ENCODE measurements at places on chromosomes 7 and 10. TPM values are rescaled to one million over a fixed set of nuclear protein-coding genes. Genes with fewer than 3 reads are reported as not detected.
A peak's percentile ranks its signal among the peaks of the same experiment; 100 is the strongest.

Gene INMT
- not detected for total RNA-seq

Gene NKX2-3
- total RNA-seq: not detected

Gene ANKRD1
- not detected for total RNA-seq

Gene PALS2
- 15.8 TPM for total RNA-seq

Gene CAMK2G
- total RNA-seq: 58.8 TPM

Gene NPSR1
- not detected for total RNA-seq

Gene SFTPA1
- total RNA-seq: not detected

DNA sequence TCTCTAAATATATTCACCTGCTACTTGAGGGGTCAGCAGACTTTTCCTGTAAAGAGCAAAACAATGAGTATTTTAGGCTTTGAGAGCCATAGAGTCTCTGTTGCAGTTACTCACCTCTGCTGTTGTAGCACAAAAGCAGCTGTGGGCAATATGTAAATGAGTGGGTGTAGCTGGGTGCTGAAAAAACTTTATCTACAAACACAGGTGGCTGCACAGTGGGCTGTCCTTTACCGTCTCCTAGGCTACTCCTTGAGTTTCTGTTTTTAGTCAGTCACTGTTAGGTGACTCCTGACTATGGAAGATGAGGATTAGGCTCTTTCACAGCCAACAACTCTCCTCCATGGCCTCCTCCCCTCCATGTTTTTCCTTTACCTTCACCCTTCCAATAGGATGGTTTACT, 286.1 kb upstream of the C7orf33 start:
- no peak overlapping the region for H3K27ac ChIP-seq
- no peaks in the 10 kb centered on the region for H3K27me3 ChIP-seq
- DNase-seq: no peak
- H3K36me3 ChIP-seq: no peaks in the 10 kb centered on the region
- peak overlapping the region; percentile 50 for H3K4me3 ChIP-seq
- peaks cover 7% of the 10 kb centered on the region for H3K4me1 ChIP-seq

GRCh38 chr10:1548146-1548545, 189.2 kb downstream of the ADARB2 start:
- no peak for DNase-seq
- H3K27me3 ChIP-seq: no peaks in the 10 kb centered on the region
- H3K36me3 ChIP-seq: no peaks in the 10 kb centered on the region
- H3K27ac ChIP-seq: no peak overlapping the region
- no peak overlapping the region for H3K4me3 ChIP-seq

DNA sequence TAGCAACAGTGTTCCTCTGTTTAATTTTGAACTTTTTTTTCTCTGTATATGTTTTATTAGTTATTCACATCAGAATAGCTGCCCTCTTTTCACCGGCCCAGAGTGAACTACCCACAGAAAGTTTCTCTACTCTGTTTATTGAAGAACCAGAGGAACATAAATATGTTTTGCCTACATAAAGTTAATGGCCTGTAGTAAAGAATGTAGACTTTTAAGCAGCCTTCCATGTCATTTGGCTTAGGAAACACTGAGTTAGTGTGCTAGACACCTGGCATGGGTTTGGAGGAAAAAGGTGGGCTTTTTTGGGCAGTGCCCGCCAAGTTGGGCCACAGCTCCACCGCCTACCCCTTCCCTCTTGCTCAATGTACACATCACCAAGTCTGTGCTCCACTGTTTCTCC, 8.9 kb upstream of the MEST start:
- no peak overlapping the region for H3K4me3 ChIP-seq
- no peaks in the 10 kb centered on the region for H3K36me3 ChIP-seq
- no peak overlapping the region for H3K27ac ChIP-seq
- H3K27me3 ChIP-seq: peaks cover 32% of the 10 kb centered on the region
- peaks cover 8% of the 10 kb centered on the region for H3K4me1 ChIP-seq

DNA sequence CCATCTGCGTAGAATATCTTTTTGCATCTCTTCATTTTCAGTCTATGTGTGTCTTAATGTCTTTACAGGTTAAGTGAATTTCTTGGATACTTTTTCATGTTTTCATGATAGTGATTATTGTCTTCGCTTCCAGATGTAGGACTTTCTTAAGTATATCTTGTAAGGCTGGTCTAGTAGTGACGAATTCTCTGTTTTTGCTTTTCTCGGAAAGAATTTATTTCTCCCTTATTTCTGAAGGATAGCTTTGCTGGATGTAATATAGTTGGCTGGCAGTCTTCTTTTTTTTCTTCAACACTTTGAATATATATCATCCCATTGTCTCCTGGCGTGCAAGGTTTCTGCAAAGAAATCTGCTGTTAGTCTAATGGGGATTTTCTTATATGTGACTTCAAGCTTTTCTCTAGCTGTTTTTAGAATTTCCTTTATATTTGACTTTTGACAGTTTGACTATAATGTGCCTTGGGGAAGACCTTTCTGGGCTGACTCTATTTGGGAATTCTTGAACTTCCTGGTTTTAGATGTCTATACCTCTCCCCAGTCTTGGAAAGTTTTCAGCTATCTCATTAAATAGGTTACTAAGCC, 14.3 kb downstream of the GTPBP4 start:
- no peak overlapping the region for H3K27ac ChIP-seq
- peaks cover 94% of the 10 kb centered on the region for H3K36me3 ChIP-seq
- no peak overlapping the region for H3K4me3 ChIP-seq
- no peaks in the 10 kb centered on the region for H3K27me3 ChIP-seq

DNA sequence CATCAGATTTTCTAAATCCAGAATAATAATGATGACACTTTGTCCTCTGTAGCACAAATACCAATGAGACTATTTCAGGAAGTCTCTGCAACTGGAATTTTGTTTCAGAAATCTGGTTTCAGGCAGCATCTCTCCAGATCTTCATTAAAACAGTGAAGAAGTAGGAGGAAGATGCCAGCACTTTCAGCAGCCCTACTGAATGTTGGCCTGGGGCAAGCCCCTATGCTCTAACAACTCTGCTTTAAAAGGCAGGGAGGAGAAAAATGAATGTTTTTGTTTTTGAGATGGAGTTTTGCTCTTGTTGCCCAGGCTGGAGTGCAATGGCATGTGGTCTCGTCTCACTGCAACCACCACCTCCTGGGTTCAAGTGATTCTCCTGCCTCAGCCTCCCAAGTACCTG, 7.2 kb upstream of the CAV1 start:
- no peaks in the 10 kb centered on the region for H3K36me3 ChIP-seq
- H3K4me3 ChIP-seq: no peak overlapping the region
- no peak for DNase-seq
- peaks cover 25% of the 10 kb centered on the region for H3K27me3 ChIP-seq

GRCh38 chr10:118832241-118832651, 77.5 kb upstream of the CACUL1 start:
- H3K4me3 ChIP-seq: no peak overlapping the region
- H3K27me3 ChIP-seq: peaks cover 2% of the 10 kb centered on the region
- H3K36me3 ChIP-seq: no peaks in the 10 kb centered on the region
- no peak overlapping the region for H3K27ac ChIP-seq
- no peaks in the 10 kb centered on the region for H3K4me1 ChIP-seq

DNA sequence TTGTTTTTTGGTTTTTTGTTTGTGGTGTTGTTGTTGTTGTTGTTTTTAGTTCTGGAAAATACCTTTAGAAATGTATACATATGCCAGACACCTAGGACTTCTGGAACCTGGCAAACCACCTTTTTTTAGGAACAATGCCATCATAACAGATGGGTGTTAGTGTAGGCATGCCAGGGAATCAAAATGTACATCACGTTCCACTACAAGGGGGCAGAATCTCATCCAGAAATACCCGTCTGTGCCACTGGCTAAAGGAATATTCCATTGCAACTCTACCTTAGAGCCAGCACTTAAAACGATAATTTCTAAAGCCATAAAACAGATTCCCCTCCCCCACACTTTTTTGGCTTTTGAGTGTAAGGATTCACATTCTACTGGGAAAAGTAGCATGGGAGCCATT, 239.8 kb downstream of the ETV1 start:
- DNase-seq: no peak
- no peaks in the 10 kb centered on the region for H3K4me1 ChIP-seq
- no peak overlapping the region for H3K4me3 ChIP-seq
- no peaks in the 10 kb centered on the region for H3K36me3 ChIP-seq

- H3K4me3 ChIP-seq: no peak overlapping the region
- H3K27ac ChIP-seq: no peak overlapping the region
- H3K27me3 ChIP-seq: no peaks in the 10 kb centered on the region
- H3K4me1 ChIP-seq: no peaks in the 10 kb centered on the region
- DNase-seq: no peak
- no peaks in the 10 kb centered on the region for H3K36me3 ChIP-seq
Observed at GRCh38 chr7:41830271-41830670, 127.4 kb upstream of the INHBA start.

DNA sequence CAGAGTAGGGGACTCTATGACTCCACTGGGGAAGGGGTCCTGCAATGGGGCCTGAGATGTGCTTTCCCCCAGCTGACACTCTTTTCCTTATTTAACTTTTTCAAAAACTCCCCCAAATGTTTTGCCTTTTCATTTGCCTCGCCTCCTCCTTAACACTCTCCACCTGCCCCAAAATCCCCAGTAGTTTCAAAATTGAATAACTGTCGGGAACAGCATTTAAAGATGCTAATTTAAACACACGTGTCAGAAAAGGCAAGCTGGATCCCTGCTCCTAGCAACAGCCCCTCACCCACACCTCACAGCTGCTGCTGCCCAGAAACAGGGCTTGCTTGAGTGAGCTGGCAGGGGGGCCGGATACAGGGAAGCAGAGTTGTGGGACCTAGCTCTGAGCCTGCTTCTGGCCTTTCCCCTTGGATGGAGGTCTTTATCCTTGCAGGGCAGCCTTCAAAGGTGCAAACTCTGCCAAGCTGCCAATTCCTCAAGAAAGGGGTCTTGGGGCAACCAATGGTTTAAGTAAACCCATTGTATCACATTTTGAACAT, 115.3 kb downstream of the KCNMA1 start:
- DNase-seq: no peak
- H3K4me1 ChIP-seq: no peaks in the 10 kb centered on the region
- H3K4me3 ChIP-seq: no peak overlapping the region
- H3K27me3 ChIP-seq: no peaks in the 10 kb centered on the region

GRCh38 chr7:137408126-137408525, 64.6 kb upstream of the PTN start:
- H3K4me1 ChIP-seq: no peaks in the 10 kb centered on the region
- H3K27ac ChIP-seq: no peak overlapping the region
- no peaks in the 10 kb centered on the region for H3K36me3 ChIP-seq
- no peaks in the 10 kb centered on the region for H3K27me3 ChIP-seq
- no peak for DNase-seq

DNA sequence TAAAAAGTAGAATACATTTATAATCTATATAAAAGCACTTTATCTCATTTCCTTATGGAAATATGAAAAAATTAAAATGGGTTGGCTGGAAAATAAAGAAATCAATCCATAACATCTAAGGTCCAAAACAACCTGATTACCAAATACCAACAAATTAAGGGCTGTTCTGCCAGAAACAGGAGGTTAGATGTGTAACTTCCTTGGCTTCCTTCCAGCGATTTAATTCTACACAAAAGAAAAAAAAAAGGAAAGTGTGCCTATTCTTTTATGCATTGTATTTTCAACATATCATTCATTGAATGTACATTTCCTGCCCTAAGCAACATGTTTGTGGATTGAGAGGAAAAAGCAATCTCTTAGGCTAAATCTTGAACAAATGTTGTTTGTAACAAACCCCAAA, 36.2 kb upstream of the USP6NL start:
- no peaks in the 10 kb centered on the region for H3K36me3 ChIP-seq
- H3K27me3 ChIP-seq: no peaks in the 10 kb centered on the region
- no peak overlapping the region for H3K27ac ChIP-seq
- H3K4me3 ChIP-seq: no peak overlapping the region
- no peaks in the 10 kb centered on the region for H3K4me1 ChIP-seq

DNA sequence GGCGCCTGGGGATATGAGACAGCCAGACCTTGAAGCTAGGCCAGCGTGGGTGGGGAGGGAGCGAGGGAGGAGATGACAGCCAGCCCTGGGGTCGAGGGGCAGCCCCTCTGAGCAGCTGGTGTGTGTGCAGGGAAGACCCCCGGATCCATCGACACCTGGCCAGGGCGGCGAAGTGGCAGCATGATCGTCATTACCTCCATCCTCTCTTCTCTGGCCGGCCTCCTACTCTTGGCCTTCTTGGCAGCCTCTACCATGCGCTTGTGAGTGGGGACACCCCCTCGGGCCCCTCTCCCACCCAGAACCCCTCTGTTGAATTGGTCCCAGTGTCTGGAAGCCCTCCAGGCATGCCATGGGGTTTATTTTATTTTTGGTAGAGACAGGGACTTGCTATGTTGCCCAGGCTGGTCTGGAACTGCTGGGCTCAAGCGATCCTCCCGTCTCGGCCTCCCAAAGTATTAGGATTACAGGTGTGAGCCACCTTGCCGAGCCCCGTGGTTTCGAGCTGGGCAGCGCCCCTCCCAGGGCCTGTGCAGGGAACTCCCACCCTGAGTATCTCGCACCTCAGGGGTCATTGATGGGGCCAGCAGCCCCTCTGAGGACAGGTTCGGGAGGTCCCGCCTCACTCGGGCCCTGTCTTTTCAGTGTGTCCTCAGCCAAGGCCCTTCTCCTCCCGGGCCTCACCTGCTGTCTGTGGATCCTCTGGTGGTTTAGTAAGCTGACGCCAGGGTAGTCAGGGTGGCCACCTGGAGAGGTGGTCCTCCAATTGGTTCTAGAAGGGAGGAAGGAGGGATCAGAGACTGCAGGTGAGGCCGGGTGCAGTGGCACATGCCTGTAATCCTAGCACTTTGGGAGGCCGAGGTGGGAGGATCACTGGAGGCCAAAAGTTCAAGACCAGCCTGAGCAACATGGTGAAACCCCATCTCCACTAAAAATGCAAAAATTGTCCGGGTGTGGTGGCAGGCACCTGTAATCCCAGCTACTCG, 3.8 kb downstream of the UPK3B start:
- DNase-seq: no peak
- H3K27ac ChIP-seq: no peak overlapping the region
- no peaks in the 10 kb centered on the region for H3K4me1 ChIP-seq

GRCh38 chr7:77157446-77157845, 35.0 kb downstream of the CCDC146 start:
- peak; percentile 1 for DNase-seq
- peak overlapping the region; percentile 41 for H3K27ac ChIP-seq
- no peaks in the 10 kb centered on the region for H3K27me3 ChIP-seq
- H3K36me3 ChIP-seq: no peaks in the 10 kb centered on the region

DNA sequence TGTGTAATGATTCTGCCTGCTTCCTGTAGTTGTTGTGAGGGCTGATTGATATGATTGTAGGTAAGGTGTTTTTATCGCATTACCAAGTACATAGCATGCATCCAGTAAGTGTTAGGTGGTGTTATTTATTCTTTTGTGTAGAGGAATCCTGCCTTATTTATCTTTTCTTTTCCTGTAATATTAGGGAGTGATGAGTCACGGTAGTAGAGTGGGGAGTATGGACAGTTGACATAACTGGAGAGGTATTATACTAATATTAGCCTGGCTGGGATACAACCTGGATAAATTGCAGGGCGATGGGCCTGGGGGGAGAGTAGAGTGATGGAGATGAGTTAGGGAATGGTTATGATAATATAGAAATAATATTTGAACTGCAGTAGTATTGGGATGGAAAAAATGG, 9.8 kb downstream of the SDK1 start:
- peaks cover 29% of the 10 kb centered on the region for H3K27me3 ChIP-seq
- no peak for DNase-seq
- H3K36me3 ChIP-seq: no peaks in the 10 kb centered on the region
- no peak overlapping the region for H3K4me3 ChIP-seq

GRCh38 chr10:23310404-23310803, 34.2 kb downstream of the C10orf67 start:
- no peaks in the 10 kb centered on the region for H3K36me3 ChIP-seq
- DNase-seq: no peak
- H3K4me1 ChIP-seq: no peaks in the 10 kb centered on the region
- H3K4me3 ChIP-seq: no peak overlapping the region
- no peak overlapping the region for H3K27ac ChIP-seq
